ENCODE measurements at places on chromosomes 1 and 21. TPM values are rescaled to one million over a fixed set of nuclear protein-coding genes. Genes with fewer than 3 reads are reported as not detected.

DNA sequence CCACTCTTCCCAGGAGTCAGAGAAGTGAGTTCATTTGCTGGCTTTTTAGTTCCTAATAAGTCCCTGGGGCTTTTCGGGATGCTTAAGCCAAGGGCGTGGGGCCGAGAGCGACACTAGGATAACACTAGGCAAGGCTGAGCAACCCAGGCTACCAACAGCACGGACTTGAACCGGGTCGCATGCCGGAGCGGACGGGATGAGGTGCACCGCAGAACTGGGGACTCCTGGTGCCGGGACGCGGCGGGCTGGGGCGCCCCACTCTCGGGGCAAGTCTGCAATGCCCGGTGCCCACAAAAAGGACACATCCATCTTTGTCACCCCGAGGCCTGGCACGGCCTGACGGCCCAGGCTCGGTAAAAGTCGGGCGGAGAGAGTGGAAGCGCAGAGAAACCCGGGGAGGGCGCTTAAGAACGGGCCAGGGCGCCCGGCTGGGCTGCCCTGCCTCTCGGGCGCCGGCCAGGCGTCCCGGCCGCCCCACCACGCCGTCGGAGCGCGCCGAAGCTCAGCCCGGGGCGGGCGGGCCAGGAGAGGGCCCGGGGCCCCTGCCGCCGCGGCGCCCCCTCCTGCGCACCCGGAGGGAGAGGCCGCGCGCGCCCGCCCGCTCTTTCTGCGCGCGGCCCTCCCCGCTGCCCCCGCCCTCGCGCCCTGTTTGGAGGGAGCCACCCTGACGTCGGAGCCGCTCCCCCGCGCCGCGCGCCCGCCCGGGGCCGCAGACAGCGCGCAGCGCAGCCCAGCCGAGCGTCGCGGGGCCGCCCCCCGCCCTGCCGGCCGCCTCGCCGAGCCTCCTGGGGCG lies at the start of gene NBL1:
Gene NBL1 (plus strand): TSS at position 710 of the 793 bp plus-strand sequence. CDS start 10,720 bp downstream, outside the sequence.
- DNase-seq = peak; percentile 80

- DNase-seq = no peak
Measured at GRCh38 chr1:93905734-93906133, 3.5 kb downstream of the GCLM start.

GRCh38 chr1:114134518-114134917 lies 19.2 kb downstream of the SYT6 start:
- no peak for DNase-seq

DNA sequence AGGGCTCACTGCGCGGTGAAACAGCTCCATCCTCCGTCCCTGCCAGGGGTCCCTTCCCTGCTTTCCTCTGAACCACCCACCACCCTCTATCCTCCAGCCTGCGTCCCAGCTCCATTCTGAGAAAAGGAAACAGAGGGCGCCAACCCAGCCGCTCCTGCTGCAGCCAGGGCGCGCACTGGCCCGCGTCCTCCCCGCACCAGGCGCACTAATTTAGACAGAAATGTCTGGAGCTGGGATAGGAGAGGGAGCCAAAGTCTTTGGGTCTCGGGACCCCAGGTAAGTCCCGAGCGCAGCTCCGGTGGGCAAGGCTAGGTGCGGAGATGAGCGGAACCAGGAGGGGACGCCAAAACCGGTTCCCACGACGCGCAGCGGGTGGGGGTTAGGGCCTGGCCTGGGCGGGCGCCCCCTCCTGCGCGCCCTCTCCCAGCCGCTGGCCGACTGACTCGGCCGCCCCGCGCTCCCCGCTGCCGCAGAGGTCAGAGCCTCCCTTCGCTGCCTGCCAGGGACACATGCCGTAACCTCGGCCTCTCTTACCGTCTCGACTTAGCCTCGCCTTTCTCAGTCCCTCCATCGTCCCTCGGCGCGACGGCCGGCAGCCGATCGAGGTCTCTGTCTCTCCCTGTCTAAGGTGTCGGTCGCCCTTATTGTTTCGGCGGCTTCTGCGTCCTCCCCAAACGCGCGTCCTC lies 2.0 kb downstream of the CAMK2N1 start:
- DNase-seq = peak; percentile 62

- DNase-seq = no peak
Measured at GRCh38 chr1:92951141-92951582, 10.1 kb downstream of the DIPK1A start.

GRCh38 chr1:193884848-193885558 lies 698.6 kb upstream of the B3GALT2 start:
- DNase-seq = peak; percentile 64

- DNase-seq = no peak
Measured at GRCh38 chr1:167190747-167191237, 29.9 kb upstream of the POU2F1 start.

DNA sequence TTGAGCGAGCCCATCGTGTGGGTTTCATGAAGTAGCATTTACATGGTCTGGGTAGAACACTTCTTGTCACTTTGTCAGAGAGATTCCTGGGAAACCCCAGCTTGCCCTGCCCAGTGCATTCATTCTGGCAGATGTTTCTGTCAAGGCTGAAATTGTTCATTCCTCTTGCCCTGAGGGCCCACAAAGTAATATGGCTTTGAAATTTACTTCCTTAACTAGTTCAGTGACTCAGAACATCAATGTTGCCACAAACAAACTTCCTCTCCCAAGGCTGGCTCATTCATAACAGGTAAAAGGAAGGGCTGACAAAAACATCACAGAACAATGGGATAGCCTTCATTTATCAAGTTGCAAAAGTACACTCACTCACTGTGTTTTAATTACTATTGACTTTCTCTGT lies 5.0 kb upstream of the KIAA0040 start:
- DNase-seq = no peak

DNA sequence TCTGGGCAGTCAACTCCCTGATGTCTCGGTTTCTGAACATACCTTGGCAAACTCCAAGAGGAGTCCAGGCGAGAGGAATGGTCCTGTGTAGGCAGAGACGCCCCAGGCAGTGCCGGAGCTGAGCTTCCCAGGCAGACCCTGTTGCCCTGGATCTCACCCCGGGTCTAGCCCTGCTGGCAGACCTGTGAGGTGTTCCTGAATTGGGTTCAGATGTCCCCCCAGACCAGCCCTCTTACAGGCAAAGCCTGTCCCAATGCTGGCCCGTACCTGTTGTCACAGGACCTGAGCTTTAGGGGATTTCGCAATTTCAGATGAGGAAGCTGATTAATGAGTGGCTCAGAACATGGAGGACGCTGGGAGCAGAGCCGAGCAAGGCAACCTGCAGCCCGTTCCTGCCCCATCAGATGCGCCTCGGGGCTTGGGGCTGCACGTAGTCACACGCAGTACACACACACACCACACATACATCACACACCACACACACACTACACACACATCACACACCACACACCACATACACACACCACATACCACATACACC lies 38.5 kb upstream of the PDE9A start:
- DNase-seq = no peak

ALX3 gene
- total RNA-seq = not detected

LCE3E gene
- not detected for total RNA-seq

LMX1A gene
- total RNA-seq = 0.14 TPM

IFI16 gene
- 30.1 TPM for total RNA-seq

CCDC30 gene
- total RNA-seq = 1.9 TPM

SIM2 gene
- total RNA-seq = not detected

CELA3B gene
- not detected for total RNA-seq

FASLG gene
- 0.16 TPM for total RNA-seq

PKLR gene
- total RNA-seq = not detected

Measured in Right ventricle myocardium inferior (tissue), 1 donor.